ENCODE measurements at places on chromosomes 3 and 15.

DNA sequence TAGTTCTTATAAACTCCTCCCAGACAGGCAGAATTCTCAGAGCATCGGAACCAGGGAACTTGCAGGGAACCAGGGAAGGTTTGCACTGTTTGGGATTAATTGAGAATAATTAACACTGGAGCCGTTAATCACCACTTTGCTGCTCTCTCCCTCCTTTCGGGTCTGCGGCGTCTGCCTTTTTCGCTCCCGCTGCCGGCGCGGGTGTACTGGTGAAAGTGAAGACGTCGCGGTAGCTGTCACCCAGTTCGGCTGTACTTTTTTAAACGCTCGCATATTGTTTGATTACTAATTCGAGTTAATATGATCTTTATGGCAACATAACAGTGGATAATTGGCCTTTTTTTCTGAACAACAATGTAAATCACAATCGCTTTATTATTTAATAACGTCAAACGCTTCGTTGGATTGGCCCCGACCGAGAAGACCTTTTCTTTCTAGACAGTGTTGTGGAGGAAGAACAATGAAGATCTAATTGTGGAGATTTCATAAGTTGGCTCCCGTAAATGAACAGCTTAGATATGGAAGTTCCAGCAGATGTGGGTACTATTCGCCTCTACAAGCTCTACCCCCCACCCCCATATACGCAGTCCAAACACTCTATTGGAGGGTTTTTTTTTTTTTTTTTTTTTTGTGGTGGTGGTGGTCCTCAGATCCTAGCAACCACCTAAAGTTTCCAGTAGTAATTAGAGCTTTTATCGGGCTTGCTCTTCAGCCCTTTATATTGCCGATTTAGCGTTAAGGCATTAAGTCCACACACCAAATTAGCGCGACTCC is 12.7 kb downstream of the SOX2 start:
- DNase-seq: peak; percentile 78

GRCh38 chr3:192921793-192922192 is 4.1 kb upstream of the MB21D2 start:
- DNase-seq: no peak

DNA sequence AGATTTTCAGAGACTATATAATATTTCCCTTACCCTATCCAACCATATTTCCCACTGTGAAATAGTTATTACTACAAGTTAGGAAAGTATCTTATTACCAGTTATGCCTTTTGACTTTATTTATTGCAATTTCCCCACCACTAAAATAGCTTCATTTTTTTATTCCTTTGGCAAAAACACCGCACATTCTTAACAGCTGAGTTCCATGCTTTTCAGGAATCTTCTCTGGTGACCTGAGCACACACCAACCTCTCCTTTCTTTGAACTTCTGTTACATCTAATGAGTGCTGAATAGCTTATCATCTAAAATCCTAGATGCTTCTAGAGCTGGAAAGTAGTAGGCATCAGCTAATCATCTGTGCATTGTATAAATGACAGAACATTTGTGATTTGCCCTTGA is 99.1 kb downstream of the UBE2E2 start:
- no peak for DNase-seq

GRCh38 chr3:156694536-156694935 is 20.1 kb downstream of the TIPARP start:
- DNase-seq: no peak

DNA sequence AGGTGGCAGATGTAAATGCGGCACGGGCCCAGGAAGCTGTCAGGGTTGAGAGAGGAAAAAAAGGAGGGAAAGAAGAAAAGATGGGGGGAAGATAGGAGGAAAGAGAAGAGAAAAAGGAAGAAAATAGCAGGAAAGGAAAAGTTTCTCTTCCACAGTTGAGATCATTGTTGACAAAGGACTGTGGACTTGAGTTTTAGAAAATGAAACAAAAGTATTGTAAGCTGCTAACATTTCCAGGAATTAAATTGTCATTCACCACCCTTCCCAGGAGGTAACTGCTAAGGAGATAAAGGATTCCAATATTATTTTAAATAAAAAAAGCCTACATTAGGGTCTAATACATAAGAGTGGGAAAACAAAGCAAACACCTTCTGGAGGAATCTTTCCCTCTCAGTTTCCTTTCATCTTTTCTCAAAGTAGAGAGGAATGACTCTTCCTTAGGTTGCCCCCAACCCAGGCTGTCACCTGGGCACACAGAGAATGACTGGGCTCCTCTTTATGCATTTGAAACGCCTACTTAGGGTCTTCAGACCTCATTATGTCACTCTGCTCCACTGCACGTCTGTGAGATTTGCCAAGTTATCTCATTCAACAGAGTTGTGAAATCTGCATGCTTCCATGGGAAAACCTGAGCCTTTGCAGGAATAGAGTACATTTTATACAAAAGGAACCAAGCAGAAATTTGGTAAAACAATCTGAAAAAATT is 194.0 kb downstream of the TNIK start:
- no peak for DNase-seq

GRCh38 chr15:28273468-28273867 is 48.5 kb downstream of the HERC2 start:
- DNase-seq: no peak

- no peak for DNase-seq
These were observed 610 bp downstream of the ARID3B start for GRCh38 chr15:74541494-74542165.

- DNase-seq: peak; percentile 17
These were observed 74.4 kb upstream of the MDFIC2 start for GRCh38 chr3:70386846-70387245.

GRCh38 chr3:102748646-102749045 is 313.8 kb downstream of the ZPLD1 start:
- no peak for DNase-seq

GRCh38 chr3:50163572-50164455 is 8.7 kb downstream of the SEMA3F start:
- DNase-seq: peak; percentile 46

DNA sequence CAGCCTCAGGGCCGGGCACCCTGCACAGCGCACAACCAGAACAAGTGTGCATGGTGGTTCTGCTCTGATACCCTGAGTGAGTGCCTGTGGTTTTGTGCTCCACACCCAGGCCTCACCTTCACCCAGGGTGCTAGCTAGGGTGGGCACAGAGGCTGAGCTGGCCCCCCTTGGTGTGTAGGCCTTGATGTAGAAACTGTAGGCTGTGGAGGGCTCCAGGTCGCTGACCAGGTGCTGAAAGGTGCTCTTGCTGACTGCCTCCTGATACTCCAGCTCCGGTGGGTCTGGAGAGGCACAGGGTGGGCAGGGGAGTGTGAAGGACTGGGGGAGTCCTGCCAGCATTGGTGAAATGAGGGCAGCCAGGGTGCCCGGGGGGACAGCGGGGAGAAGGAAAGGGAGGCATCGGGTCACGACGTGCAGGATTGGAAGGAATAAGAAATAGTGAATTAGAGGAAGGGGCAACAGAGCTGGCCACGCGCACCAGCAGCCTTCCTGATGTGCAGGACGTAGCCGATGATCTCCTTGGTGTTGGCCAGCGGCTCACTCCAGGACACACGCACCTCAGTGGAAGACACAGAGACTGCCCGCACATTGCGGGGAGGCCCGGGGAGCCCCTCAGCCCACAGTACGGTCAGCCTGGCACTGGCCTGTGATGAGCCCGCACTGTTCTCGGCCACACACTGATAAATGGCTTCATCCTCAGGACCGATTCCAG is 26.6 kb downstream of the RNU5B-1 start:
- DNase-seq: no peak

DNA sequence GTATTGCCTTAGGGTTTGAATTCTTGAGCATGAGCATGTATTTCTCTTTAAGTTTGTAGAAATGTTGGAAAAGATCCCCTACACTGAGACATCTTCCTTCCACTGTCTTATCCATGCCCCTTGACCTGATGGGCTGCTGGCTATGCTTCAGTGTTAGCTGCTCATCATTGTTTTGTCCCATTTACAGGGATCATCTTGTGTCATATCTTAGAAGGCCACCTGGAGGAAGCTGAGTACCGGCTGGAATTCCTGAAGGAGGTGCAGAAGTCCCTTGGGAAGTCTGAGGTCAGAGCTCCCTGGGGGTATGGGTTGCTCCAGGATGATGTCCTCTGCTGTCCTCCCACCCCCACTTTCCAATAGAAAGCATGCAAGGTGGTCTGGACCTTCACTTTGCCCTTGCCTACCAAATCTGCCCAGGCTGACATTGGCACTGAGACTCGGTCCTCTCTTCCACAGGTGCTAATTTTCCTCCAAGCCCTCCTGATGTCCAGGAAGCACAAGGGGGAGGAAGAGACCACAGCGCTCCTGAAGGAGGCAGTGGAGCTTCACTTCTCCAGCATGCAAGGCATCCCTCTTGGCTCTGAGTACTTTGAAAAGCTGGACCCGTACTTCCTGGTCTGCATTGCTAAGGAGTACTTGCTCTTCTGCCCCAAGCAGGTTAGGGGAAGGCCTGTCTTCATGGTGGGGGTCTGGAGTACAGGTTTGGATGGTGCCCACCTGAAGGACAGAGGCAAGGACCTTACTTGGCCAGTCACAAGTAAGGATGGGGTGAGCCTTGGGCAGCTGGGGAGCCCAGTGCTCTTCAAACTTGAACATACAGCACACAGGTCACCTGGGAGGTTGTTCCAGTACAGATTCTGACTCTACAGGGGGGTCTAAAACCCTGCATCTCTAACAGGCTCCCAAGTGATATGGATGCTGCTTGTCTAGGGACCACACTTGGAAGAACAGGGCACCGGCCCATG is 17.7 kb downstream of the TTC21A start:
- DNase-seq: no peak

GRCh38 chr15:101305820-101306255 is 10.8 kb upstream of the SNRPA1 start:
- DNase-seq: no peak

DNA sequence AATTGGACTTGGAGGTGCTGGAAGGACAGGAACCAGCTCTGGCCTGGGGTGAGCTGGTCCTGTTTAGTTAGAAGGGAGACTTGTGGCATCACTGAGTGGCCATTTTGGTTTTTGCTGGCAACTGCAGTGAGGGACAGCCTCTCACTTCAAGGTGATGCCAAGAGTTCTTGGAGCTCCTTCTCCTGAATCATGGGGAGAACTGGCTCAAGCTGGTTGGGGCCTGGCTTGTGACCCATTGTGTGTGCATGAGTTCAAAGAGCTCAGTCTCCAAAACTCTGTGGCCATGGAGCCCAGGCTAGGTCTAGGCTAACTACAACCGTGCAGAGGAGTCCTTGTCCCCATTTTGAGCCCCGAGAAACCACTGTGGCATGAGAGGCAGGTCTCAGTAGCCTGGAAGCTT is 60.1 kb upstream of the ZNF148 start:
- DNase-seq: no peak

DNA sequence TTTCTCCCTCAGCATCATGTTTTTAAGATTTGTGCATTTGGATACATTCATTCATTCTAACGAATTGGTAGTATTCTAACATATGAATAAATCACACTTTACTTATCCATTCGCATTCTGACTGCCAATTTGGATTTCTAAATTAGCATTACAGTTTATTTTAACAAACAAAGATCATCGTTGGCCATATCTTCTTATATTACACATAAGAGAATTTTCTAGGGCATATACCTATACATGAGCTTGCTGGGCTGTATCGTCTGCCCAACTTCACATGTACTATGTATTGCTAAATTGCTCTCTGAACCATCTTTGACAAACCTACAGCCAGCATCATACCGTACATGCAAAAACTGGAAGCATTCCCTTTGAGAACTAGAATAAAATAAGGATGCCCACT is 265.8 kb upstream of the PPP2R3A start:
- no peak for DNase-seq

GRCh38 chr15:40354408-40355171 is 3.4 kb upstream of the DISP2 start:
- no peak for DNase-seq

GRCh38 chr3:106345353-106346027 is 476.7 kb upstream of the CBLB start:
- peak; percentile 10 for DNase-seq

GRCh38 chr3:13016083-13016720 is 57.0 kb downstream of the IQSEC1 start:
- no peak for DNase-seq
